Vein endothelial cell (primary cell): ENCODE measurements at places on chromosomes 6 and 20. TPM values are rescaled to one million over a fixed set of nuclear protein-coding genes. Genes with fewer than 3 reads are reported as not detected.

The PIGT gene
- 49.8 and 63.7 TPM in 2 replicates for total RNA-seq

The C6orf120 gene
- 35.2 and 35.6 TPM in 2 replicates for total RNA-seq

The KCNK16 gene
- not detected in 2 replicates for total RNA-seq

The RNF144B gene
- total RNA-seq: 75.1 and 108 TPM in 2 replicates
